ENCODE measurements at places on chromosomes 2 and 18.
A peak's percentile ranks its signal among the peaks of the same experiment; 100 is the strongest.

- peak; percentile 61 for DNase-seq
These were observed 420.3 kb upstream of the FSIP2 start for GRCh38 chr2:185318271-185318724.

DNA sequence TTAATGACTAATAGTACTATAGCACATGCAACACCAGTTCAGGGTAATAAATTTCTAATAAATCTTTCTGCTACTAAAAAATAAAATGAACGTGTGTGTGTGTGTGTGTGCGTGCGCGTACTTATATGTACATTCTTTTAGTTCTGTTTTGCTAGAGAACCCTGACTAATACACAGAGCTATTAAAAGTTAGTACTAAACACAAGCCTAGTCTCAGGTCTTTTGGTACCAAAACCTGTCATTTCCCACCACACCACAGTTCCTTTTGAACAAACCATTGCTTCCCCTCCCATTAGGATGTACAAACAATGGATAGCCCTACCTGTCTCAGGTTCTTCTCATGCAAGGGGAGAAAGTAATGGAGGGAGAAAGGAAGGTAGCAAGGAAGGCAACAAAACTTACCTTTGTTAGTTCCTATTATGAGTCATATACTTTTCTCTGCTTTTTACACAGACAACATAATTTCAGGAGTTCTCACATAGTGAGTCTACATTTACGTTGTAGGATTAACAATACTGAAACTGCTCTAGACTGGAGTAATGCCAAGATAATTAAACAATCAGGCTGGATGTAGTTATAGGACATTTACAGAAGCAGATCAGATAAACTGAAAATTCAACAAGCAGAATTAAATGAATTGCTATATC is 427.2 kb downstream of the KCNJ3 start:
- DNase-seq, result no peak

DNA sequence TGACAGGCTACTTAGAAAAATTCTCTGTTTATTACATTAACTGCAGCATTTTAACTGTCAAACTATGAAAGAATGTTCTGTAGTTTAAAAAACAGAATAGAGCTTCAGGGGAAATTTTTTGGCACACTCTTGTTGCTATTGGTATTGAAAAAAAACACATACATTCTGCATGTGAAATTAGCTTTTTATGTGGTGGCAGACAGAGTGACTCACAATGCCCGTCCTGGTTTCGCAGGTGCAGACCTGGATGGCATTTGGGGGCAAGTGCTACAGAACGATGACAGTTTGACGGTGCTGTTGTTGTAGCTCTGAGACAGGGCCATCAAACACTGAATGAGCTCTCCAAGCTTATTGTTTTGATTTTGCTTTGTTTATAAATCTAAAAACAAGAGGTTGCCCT is 105.0 kb upstream of the MAP3K20 start:
- no peak for DNase-seq

DNA sequence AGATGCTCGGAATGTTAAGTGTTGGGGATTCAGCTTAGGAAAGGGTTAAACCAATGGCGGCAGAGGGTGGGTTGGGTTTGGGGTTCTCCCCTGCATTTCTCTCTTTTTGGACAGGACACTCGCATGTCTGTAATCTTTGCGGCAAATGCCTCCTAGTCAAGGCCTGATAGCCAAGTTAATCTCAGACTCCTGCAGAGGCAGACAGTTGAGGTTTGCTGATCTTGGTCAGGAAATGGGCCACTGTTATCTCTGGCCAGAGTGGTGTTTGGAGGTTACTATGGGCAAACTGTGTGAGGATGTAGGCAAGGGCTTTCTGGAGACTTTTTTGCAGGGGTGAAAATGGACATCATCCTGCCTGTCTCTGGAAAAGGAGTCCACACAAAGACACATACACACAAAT is 188.8 kb downstream of the SETBP1 start:
- no peak for DNase-seq

- DNase-seq, result peak; percentile 71
These were observed 173.0 kb upstream of the REV1 start for GRCh38 chr2:99662761-99663341.

All from amniotic epithelial cell (primary cell).